ENCODE measurements at places on chromosomes 3 and 15.

- DNase-seq: no peak
Measured at GRCh38 chr15:37698679-37699078, 235.8 kb upstream of the TMCO5A start.

- DNase-seq: peak; percentile 51
Measured at GRCh38 chr3:126826693-126827092, 122.7 kb downstream of the CHCHD6 start.

- peak; percentile 83 for DNase-seq
Measured at GRCh38 chr3:46935168-46935858, 41.2 kb downstream of the CCDC12 start.

GRCh38 chr3:17038141-17038540, 153.4 kb downstream of the PLCL2 start:
- no peak for DNase-seq

- DNase-seq: no peak
Measured at GRCh38 chr15:46442901-46443590, 808.2 kb downstream of the SQOR start.

DNA sequence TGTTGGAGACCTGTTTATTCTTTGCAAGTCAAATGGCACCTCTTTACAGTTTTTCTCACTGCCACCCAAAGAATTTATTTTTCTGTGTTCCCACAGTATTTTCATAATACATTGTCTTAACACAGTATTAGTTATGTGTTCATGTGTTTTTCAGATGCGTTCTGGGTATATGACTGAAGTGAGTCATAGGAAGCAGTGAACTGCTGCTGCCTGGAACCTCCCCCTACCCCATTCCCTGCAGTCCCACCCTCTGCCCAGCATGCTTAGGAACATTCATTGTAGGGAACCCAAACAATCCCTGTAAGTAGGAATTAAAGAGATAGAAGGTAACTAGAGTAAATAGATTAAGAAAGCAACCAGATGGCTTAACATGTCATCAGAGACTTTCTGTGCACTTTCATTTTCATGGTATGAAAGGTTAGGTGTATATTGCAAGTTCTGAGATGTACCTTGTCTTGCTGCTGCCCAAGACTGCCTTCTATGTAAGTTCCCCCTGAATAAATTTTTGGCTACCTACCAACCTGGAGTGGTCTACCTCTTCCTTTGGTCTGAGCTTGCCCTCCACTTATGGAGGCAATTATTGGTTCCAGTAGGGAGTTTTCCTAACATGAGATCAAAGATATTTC, 21.9 kb upstream of the SQOR start:
- no peak for DNase-seq

All from left ventricle myocardium inferior (tissue), 1 donor.